Ammon's horn (tissue), 1 donor: ENCODE measurements at places on chromosomes 2 and 18.

DNA sequence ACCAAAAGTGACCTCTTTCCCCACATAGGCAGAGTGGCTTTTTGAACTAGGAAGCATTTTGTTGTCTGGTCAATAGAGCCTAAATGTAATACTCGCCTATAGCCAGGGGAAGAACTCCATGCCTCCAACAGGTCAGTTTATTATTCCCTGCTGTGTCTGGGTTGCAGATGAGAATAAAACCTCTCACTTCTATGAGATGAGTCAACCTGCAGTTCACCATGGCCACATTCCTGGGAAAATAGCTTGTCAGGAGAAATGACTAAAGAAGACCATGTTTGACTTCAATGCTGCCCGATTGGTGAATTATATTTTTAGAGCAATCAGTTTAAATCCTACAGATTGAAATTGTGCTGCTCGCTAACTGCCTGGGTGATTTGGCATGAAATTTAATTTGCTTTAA is 46.7 kb upstream of the LRRTM1 start:
- DNase-seq = no peak

GRCh38 chr2:48954935-48955334 is 199.4 kb downstream of the FSHR start:
- no peak for DNase-seq

DNA sequence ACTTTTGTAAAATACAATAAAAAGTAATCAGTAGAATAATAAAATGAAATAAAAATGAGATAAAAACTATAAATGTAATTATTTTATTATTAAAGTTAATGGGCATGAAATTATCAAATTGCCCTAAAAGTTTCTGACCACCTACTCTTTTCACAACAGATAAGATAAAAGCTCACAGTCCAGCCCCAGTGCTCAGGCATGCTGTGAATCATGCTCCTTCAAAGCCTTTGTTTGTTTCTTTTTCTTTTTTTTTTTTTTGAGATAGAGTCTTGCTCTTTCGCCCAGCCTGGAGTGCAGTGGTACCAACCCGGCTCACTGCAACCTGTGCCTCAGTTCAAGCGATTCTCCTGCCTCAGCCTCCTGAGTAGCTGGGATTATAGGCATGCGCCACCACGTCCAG is 181.7 kb downstream of the ANKRD44 start:
- no peak for DNase-seq

- DNase-seq = no peak
Observed at GRCh38 chr2:120391911-120392665, 46.2 kb downstream of the INHBB start.

DNA sequence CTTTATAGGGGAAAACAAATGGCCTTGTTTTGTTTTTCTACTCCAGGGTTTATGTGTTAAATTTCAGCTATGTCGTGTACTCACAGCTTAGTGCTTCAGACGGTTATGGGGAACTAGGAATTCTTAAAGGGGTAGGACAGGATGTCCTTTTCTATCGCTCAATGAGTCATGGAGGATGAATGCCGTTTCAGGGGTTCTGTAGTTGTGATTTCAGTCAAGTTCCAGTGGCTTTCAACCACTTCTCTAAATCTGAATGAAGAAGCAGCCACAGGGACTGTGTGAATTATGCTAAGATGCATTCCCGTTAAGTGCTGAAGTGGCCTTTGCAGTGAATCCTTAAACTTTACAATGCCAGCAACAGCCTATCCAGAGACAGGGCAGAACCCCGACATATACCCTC is 1231.7 kb upstream of the ZEB2 start:
- DNase-seq = peak; percentile 54

DNA sequence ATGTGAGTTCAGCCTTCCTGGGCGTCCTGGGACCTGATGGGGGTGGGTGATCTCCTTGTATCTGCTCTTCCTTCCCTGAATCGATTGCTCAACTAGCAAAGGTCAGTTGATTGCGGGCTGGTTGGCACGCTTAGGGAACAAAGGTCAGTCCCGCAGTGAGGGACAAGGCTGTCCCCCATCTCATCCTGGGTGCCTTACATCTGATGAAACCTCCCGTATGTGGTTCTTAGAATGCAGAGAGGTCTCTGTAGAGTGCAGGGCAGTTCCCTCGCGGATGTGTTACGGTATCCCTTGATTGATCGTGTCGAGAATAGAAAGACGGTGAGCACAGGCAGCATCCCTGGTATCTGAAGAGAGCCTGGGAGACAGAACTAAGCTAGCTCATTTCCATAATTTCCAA is 56.4 kb upstream of the RBM44 start:
- no peak for DNase-seq

GRCh38 chr2:195414537-195415100 is 242.4 kb upstream of the SLC39A10 start:
- no peak for DNase-seq

DNA sequence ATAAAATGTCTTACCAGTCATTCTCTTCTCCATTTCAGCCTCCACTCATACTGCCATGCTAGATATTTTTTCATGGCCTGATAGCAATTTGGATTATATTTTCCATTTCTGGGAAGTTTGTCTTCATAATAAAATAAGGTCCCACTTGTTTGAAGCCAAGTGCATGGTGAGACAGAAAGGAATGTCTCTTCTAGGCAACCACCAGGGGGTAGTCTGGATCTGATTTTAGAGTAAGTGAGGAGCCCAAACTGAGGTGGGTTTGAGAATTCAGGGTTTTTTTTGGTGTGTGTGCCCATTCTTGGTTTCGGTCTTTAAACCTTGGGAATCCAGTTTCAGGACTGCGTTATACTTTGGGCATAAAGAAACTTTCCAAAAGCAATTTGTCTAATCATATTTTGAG is 315.5 kb downstream of the RPRM start:
- DNase-seq = peak; percentile 55

GRCh38 chr2:212249451-212249850 is 289.2 kb downstream of the ERBB4 start:
- DNase-seq = no peak
